Activated CD4-positive, alpha-beta T cell treated with anti-CD3 and anti-CD28 coated beads, Interleukin-2, amount 10 ng/mL, durations not matched to agents 24 days and 14 days (primary cell): ENCODE measurements at places on chromosomes 7 and 10. TPM values are rescaled to one million over a fixed set of nuclear protein-coding genes. Genes with fewer than 3 reads are reported as not detected.
A peak's percentile ranks its signal among the peaks of the same experiment; 100 is the strongest.

DNA sequence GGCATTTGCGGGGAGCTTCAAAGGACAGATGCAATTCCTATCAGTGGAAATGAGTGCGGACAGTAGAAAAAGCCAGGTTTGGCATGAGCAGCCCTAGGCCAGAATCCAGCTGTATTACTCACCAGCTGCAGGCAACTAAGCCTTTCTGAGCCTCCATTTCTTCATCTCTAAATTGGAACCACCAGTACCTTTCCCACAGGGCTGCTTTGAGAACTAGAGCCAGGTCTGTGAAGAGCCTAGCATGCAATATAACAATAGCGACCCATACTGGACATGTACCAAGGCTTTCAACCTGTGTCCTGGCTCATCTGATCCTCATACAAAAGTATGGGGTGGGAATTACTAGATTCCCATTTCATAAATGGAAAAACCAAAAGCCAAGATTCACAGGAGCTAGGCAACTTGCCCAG is 101.0 kb downstream of the GSAP start:
- no peak for DNase-seq
- no peak overlapping the region for H3K4me3 ChIP-seq
- no peak overlapping the region for H3K27ac ChIP-seq
- no peaks in the 10 kb centered on the region for H3K4me1 ChIP-seq
- no peaks in the 10 kb centered on the region for H3K27me3 ChIP-seq
- peaks cover 22% of the 10 kb centered on the region for H3K36me3 ChIP-seq

SFRP5 gene
- total RNA-seq, result not detected in 2 replicates

GRCh38 chr7:1028775-1029636 is 15.3 kb upstream of the GPR146 start:
- peak overlapping the region; percentile 88 for H3K27ac ChIP-seq
- peak; percentile 88 for DNase-seq
- no peaks in the 10 kb centered on the region for H3K27me3 ChIP-seq
- H3K4me1 ChIP-seq, result peaks cover 24% of the 10 kb centered on the region
- peaks cover 4% of the 10 kb centered on the region for H3K36me3 ChIP-seq

DNA sequence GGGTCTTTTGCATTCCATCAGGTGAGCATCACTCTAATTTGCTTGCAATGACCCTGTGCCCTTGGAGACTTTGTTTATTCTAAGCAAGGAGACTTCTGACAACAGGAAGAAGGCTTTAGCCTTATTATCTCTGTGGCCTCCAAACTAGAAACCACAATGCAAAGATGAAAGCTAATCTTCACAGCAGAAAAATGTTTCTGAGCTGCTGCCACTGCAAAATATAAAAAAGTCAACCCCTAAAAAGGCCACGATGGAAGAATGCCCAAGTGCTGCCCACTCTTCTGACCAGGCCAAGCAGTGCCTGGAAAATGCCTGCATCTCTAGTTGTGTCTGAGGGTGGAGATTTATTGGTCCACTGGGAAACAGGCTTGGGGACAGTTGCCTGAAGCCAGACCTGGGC is 299.9 kb downstream of the C7orf25 start:
- no peak for DNase-seq
- no peak overlapping the region for H3K4me3 ChIP-seq
- no peaks in the 10 kb centered on the region for H3K36me3 ChIP-seq
- H3K4me1 ChIP-seq, result no peaks in the 10 kb centered on the region
- H3K27ac ChIP-seq, result no peak overlapping the region
- no peaks in the 10 kb centered on the region for H3K27me3 ChIP-seq

GRCh38 chr7:41858201-41858600 is 155.3 kb upstream of the INHBA start:
- DNase-seq, result no peak
- H3K27ac ChIP-seq, result no peak overlapping the region
- no peak overlapping the region for H3K4me3 ChIP-seq
- no peaks in the 10 kb centered on the region for H3K27me3 ChIP-seq
- peaks cover 5% of the 10 kb centered on the region for H3K4me1 ChIP-seq

GRCh38 chr10:100562008-100562672 is 26.4 kb downstream of the HIF1AN start:
- peaks cover 12% of the 10 kb centered on the region for H3K4me1 ChIP-seq
- H3K27me3 ChIP-seq, result peaks cover 24% of the 10 kb centered on the region

DNA sequence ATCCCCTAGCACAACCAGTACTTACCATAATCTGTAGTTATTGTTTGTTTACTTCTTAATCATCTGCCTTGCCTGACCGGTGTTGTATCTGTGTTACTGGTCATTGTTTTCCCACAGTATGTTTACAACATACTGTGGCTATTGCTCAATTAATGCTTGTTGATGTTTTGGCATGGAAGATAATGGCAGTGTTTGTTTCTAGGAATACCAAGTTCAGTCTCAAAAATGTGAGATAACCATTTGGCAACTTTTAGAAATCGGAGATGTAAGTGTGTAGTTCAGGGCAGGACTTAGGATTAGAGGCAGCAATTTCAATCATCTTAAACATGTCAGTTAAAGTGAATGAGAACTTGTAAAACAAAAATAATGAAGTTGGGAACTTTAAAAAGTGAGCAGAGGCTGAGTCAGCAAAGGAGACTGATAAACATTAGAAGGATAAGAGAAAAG is 8.2 kb downstream of the MINDY3 start:
- DNase-seq, result no peak
- H3K4me1 ChIP-seq, result peaks cover 14% of the 10 kb centered on the region
- no peak overlapping the region for H3K27ac ChIP-seq
- peaks cover 51% of the 10 kb centered on the region for H3K36me3 ChIP-seq
- H3K27me3 ChIP-seq, result no peaks in the 10 kb centered on the region

DNA sequence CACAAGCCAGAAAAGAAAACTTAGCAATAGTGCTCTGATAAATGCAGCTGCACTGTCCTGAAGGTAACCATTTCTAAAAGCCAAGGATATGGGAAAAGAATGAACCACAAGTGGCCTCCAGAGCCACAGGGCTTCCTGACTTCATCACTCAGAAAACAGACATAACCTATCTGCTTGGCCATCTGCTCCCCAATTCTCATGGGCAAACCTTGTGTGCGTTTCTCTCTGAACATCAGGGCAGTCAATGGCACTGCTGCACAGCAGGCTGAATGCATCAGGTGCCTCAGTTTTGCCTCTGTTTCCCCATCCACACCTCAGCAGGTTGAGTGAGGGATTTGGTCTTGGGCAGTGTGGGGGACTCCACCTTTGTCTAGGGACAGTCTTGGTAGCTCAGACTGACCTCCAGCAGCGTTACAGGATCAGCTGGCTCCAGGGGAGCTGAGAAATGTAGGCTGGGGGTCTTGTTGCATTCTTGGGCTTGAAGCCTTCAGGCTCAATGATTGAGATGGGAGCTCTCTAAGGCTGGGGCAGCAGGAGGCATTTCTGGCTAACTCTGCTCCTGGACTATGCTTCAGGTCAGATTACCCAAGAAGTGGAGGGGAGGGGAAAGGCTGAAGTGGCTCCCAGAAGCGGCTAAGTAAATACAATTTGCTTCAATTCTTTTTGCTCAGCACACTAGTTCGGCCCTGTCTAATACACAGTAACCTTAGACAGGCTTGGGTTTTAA is 23.6 kb upstream of the PDLIM1 start:
- H3K27me3 ChIP-seq, result peaks cover 20% of the 10 kb centered on the region

SLC13A1 gene
- total RNA-seq, result not detected in 2 replicates

DNA sequence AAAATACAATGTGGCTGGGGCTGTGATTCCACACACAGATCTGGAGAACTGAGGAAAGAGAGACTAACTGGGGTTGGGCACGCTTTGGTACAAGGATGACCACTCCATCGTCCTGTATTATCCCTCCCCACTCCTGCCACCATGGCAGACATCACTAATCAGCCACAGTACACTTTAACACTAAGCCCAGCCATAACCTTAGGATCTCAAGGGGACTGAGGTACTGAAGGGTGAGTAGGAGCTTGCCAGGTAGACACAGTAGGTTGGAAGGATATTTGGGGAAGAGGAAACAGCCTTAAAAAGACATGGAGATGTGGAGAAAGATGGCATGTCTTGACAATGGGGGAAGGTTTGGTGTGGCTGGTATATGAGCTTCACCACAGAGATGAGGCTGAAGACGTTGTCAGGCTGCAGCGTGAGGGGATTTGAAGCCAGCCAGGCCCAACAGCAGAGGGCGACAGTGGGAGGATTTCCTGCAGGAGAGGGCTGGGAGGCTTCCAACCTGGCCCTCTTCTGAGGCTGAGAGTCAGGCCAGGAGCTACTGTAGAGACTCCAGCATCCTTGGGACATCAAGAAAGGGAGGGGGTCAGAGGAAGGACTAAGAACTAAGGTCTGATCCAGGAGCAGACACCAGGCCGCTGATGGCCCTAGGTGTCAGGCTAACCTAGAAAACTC is 58.6 kb upstream of the COL13A1 start:
- no peak overlapping the region for H3K4me3 ChIP-seq
- no peak overlapping the region for H3K27ac ChIP-seq
- H3K36me3 ChIP-seq, result no peaks in the 10 kb centered on the region
- peaks cover 23% of the 10 kb centered on the region for H3K27me3 ChIP-seq

- peak overlapping the region; percentile 26 for H3K27ac ChIP-seq
- DNase-seq, result no peak
- H3K27me3 ChIP-seq, result peaks cover 67% of the 10 kb centered on the region
Measured at GRCh38 chr7:155807789-155808548, 4.3 kb downstream of the SHH start.

- peaks cover 28% of the 10 kb centered on the region for H3K4me1 ChIP-seq
- H3K36me3 ChIP-seq, result peaks cover 14% of the 10 kb centered on the region
- H3K27me3 ChIP-seq, result no peaks in the 10 kb centered on the region
- H3K27ac ChIP-seq, result no peak overlapping the region
- peak; percentile 70 for DNase-seq
Measured at GRCh38 chr7:134645935-134646334, 718 bp upstream of the BPGM start.

GRCh38 chr7:151374139-151374538 is 32.5 kb downstream of the NUB1 start:
- peaks cover 37% of the 10 kb centered on the region for H3K36me3 ChIP-seq
- H3K27ac ChIP-seq, result no peak overlapping the region
- DNase-seq, result no peak
- H3K4me3 ChIP-seq, result no peak overlapping the region
- no peaks in the 10 kb centered on the region for H3K4me1 ChIP-seq

DNA sequence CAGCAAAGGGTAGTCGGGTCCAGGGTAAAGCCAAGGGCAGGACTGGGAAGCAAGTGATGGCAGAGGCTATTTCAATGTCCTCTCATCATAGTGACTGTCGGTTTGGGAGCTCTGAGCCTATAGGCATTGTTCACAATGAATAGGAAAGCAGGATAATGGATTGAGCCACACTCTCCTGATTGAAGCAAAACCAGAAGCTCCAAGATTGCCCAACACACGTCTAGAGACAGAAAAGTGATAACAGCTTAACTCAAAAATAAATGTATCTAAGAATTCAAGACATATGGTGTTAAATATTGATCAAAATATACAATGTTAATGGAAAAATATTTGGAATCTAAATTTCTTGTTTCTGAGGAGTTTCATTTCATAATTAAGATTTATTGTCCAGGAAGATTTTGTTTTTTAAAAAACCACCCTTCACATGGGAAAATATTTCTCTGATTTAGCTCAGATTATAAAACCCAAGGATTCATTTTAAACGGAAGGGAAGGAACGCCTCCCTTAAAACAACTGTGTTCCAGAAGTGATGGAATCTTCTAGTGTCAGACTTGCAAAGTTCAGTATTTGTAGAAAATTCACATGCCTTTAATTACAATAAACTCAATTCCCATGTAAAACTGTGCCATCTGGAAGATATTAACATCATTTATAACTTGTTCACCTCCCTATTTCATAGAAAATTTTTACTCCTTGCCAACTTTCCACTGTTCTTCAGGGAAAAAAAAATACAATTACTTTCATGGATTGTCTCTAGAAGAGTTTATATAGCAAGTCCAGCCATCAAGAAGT is 54.5 kb downstream of the NRP1 start:
- H3K27ac ChIP-seq, result no peak overlapping the region
- no peak for DNase-seq
- no peaks in the 10 kb centered on the region for H3K36me3 ChIP-seq
- H3K4me3 ChIP-seq, result no peak overlapping the region
- H3K27me3 ChIP-seq, result peaks cover 50% of the 10 kb centered on the region
- no peaks in the 10 kb centered on the region for H3K4me1 ChIP-seq

SORBS1 gene
- total RNA-seq, result 0.66 and 0.77 TPM in 2 replicates

DNA sequence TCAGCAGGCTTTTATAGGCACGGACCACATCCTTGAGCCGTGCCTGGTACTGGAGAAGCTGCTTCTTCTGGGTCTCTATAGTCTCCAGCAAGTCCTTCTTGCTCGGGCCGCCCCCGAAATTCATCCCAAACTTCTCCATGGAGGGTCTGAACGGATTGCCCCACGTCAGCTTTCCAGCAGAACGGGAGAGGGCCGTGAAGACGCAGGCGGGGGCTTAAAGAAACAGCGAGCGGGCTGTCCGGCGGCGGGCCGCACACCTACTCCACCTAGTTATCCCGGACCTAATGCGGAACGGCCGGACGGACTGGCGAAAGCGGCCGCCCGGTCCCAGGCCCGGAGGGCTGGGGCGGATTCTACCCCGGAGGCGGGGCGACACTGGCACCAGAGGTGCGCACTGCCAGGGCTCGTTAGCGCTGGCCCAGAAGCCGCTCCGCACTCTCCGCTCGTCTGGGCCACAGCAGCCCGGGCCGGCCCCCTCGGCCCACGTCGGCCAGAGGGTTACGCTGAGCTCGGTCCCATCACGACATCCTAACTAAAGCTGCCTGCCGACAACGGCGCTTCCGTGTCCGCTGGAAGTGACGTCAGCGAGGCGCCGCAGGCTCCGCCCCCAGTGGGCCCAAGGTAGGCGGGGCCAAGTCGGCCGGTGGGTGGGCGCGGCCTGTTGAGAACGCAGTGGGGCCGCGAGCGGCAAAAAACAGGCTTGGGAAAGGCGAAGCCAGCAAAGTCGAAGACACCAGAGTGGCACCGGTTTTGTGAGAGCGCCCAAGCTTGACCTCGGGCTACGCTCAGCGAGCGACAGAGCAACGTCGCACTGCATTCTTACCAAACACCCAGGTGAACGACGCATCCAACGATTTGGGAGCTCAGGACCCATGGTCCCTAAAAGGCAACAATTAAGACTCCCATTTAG is at the start of gene GCC1:
Gene GCC1, minus strand, starts transcription at position 553 of the 910 bp plus-strand sequence. Its CDS starts 414 bp downstream, at position 139.
- peak within 1 kb of the TSS; percentile 89 for H3K27ac ChIP-seq
- H3K4me3 ChIP-seq, result peak within 1 kb of the TSS; percentile 94
- peaks cover 43% of the 10 kb centered on the region for H3K4me1 ChIP-seq

GRCh38 chr10:102743588-102744373 is at the start of gene WBP1L:
TSS of gene WBP1L (plus strand) at chr10:102743948. CDS start at chr10:102744054, 106 bp downstream.
- H3K4me1 ChIP-seq, result peaks cover 38% of the 10 kb centered on the region
- H3K27ac ChIP-seq, result peak within 1 kb of the TSS; percentile 81
- H3K4me3 ChIP-seq, result peak within 1 kb of the TSS; percentile 83

DNA sequence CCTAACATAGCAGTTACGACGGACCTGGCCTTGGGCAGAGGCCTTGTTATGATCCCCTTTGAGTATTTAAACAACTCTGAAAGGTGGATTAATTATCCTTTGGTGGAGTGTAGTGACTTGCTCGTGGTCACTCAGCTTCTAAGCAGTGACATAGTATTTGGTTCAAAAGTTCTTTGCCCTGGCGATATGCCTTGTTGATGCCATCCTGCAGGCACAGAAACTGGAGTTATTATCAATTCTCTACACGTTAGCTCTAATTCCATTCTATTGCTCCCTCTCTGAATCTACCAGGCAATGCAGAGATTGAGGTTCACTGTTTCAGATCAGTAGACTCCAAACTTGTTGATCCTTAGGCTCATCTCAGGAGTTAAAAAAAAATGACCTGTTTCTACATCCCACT is 32.5 kb upstream of the ELMO1 start:
- no peak overlapping the region for H3K27ac ChIP-seq
- no peak for DNase-seq
- H3K36me3 ChIP-seq, result no peaks in the 10 kb centered on the region
- no peak overlapping the region for H3K4me3 ChIP-seq
- peaks cover 41% of the 10 kb centered on the region for H3K27me3 ChIP-seq

CDHR1 gene
- total RNA-seq, result 0.26 and 0.33 TPM in 2 replicates

DPYSL4 gene
- total RNA-seq, result 32.5 TPM in 2 replicates

CTTNBP2 gene
- not detected in 2 replicates for total RNA-seq

GRCh38 chr10:14329746-14330173 is 964 bp downstream of the FRMD4A start:
- no peaks in the 10 kb centered on the region for H3K36me3 ChIP-seq
- no peak for DNase-seq
- no peaks in the 10 kb centered on the region for H3K4me1 ChIP-seq
- H3K27ac ChIP-seq, result no peak overlapping the region
